Spinal cord (tissue), 10 donors: ENCODE measurements at places on chromosomes 12 and 14. TPM values are rescaled to one million over a fixed set of nuclear protein-coding genes. Genes with fewer than 3 reads are reported as not detected.

The SALL2 gene
- polyA plus RNA-seq, result 158 TPM

The SUSD6 gene
- polyA plus RNA-seq, result 23.9 TPM

The PITPNM2 gene
- 13.7 TPM for polyA plus RNA-seq

The HCFC2 gene
- polyA plus RNA-seq, result 22.6 TPM

The LRRC10 gene
- polyA plus RNA-seq, result 0.06 TPM

The AQP6 gene
- polyA plus RNA-seq, result 7.3 TPM

The EFCAB11 gene
- polyA plus RNA-seq, result 11.2 TPM

The KLRC4 gene
- 3.8 TPM for polyA plus RNA-seq

The AQP5 gene
- 1.8 TPM for polyA plus RNA-seq

The SP7 gene
- polyA plus RNA-seq, result 0.22 TPM
